ENCODE measurements at places on chromosomes 2 and 18. TPM values are rescaled to one million over a fixed set of nuclear protein-coding genes. Genes with fewer than 3 reads are reported as not detected.

- peak; percentile 7 for DNase-seq
Measured at GRCh38 chr18:711310-711656, 1.1 kb downstream of the ENOSF1 start.

- DNase-seq: no peak
Measured at GRCh38 chr2:43125090-43125998, 101.1 kb downstream of the ZFP36L2 start.

DNA sequence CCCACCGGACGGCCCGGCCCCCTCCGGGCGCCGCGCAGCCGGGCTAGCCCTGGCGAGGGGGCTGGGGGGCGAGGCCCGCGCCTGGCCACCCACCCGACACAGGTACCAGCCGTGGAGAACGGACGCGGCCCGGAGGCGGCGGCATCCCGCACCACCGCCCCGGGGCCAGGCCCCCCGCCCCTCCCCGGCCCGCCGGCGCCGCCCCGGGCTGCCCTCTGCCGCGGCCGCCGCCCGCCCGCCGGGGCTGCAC is 405 bp downstream of the SOS1 start:
- no peak for DNase-seq

GRCh38 chr2:127411653-127412369 is 6.4 kb upstream of the PROC start:
- DNase-seq: no peak

GRCh38 chr2:120720231-120720630 is 15.4 kb upstream of the GLI2 start:
- peak; percentile 21 for DNase-seq

ZNF24 gene
- total RNA-seq: 44.6 TPM

DNA sequence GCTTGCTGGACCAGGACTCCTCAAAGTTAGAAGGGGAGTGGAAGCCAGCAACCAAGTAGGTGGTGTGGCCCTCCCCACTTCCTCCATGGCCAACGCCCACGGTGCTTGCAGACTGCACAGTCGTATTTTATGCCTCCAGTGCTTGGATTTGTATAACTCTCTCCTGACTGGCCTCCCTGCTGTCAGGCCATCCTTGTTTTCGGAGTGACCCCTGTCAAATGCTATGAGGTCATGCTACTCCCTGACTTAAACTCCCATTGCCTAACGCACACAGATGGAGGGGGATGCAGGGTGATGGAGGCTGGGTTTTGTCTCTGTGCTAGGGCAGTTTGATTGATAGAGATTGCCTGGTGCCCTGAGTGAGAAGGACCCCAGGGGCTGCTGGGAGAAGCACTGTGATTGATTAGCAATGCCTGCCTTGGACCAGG is 36.1 kb downstream of the GLI2 start:
- no peak for DNase-seq

GRCh38 chr2:44358503-44358902 is 2.8 kb downstream of the PREPL start:
- DNase-seq: peak; percentile 30

ANKRD23 gene
- 3.7 TPM for total RNA-seq

- no peak for DNase-seq
Measured at GRCh38 chr2:98242003-98242402, 104.3 kb upstream of the CNGA3 start.

DNA sequence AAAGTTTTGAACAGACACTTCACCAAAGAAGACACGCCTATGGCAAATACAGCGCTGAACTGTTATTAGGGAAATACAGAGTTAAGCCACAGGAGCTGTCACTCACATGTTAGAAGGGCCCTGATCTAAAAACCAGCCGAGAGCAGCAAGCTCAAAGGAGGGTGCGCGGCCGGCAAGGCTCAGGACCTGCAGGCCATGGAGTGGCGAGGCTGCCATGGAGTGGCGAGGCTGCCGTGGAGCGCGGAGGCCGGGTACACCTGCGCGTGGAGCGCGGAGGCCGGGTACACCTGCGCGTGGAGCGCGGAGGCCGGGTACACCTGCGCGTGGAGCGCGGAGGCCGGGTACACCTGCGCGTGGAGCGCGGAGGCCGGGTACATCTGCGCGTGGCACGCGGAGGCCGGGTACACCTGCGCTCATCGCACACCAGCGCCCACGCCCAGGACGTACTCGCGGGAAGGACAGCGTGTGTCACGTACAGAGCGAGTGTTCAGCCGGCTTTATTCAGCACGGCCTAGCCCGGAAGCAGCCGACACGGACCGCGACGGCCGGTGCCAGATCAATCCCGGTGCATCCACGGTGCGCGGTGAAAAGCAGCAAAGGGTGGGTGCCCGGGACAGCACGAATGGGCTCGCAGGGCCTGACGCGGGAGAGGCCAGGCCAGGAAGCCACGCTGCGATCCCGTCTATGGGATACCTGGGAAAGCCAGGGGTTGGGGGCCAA is 68.8 kb downstream of the SLC66A2 start:
- no peak for DNase-seq

DNA sequence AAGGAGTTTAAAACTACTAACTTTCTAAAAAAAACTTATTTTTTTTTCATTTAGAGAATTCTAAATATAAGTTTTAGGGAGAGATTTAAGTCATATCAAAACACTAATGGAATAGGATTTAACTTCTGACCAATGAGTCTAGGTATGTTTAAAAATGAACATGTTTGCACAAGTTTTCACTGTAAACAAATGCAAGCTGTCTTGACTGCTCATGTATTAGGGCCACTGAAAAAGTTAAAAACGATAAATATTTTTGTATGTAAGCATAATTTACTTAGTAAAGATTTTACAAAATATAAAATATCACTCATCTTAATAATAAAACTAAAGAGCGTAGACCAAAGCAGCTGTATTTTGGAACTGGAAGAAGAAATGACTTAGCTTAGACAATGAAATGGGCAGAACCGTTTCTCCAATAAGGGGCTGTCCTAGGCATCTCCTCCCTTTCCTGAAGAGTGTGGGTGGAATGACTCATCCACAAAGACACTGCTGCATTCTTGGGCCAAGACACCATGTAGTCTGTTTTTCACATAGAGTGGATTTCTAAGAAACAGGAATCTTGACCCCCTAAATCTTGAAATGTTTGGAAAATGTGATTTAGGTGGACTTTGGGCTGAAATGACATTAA is 118.8 kb downstream of the MEP1B start:
- no peak for DNase-seq

NR4A2 gene
- total RNA-seq: 9.7 TPM

- no peak for DNase-seq
Measured at GRCh38 chr2:222523783-222524544, 99.6 kb downstream of the SGPP2 start.

DNA sequence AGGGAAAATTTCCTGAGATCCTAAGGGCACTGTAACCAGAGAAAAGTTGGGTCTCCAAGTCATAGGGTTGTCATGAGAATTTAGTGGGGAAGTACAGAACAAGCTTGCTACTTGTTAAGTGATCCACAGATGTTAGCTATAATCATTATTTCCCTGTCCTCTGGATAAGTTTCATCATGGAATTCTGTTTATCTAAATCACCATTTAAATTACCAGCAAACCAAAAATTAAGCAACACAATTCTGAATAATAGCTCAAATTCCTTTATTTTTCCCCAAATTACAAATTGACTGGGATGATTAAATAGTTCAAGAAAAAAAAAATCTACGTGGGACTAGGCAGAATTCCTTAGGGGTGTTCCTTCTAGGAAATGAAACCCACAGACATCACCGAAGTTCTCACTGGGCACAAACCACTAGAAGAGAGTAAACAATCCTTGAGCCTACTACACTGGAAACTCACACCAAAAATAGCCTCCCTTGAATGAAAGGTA is 159.5 kb downstream of the COL6A3 start:
- no peak for DNase-seq

DNA sequence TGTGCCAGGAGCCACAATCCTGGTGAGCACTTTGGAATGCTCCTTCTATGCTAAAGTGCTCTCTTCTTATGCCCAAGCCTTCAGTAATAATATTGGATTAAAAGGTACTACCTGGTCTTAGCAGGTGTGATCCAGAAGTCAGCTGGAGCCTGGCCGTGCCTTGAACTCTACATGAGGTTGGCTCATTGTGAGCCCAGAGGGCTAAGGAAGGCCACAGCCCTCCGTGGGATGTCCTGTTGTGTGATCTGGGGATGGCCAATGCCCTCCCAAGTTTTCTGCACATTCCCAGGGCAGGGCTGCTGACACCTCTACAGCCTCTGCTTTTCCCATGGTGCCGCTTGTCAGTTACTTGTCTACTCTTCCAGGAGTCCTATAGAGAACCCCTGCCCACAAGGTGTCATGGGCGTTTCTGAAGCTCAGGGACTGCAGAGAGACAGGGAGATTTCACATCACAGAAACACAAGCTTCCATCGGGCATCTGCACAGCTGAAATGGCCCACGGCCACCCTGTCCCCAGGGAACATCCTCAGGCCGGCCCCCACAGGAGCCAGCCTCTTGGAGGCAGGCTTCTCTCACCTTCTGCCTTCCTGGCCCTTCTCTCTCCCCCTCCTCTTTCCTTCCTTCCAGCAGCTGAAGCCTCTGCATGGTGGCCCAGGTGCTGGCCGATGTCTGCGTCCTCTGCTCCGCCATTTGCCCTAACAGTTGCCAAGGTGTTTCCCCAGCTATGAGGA is 27.3 kb upstream of the GPR55 start:
- no peak for DNase-seq

DNA sequence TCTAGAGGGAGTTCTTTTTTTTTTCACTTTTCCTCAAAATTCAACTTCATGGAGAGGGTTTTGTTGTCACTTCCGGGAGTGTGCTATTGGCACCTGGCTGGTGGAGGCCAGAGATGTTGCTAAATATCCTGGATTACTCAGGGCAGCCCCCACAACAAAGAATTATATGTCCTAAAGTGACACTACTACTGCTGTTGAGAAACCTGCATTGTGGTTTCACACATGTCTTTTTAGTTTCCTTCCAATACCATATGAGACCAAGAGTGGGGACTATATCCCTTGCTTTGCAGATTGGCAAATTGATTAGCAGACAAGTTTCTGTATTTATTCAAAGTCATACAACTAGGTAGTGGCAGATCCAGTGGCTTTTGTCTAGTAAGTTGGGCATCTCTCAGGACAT is 826.8 kb downstream of the TRIB2 start:
- DNase-seq: no peak

GRCh38 chr2:120342446-120342845 is 3.5 kb upstream of the INHBB start:
- DNase-seq: no peak

MTLN gene
- total RNA-seq: 43.9 TPM

GRCh38 chr2:216559625-216560156 is 61.0 kb downstream of the RPL37A start:
- no peak for DNase-seq

LYPD6 gene
- not detected for total RNA-seq

MC4R gene
- not detected for total RNA-seq

GRCh38 chr18:80210312-80211083 is 36.8 kb downstream of the PARD6G start:
- DNase-seq: no peak

DNA sequence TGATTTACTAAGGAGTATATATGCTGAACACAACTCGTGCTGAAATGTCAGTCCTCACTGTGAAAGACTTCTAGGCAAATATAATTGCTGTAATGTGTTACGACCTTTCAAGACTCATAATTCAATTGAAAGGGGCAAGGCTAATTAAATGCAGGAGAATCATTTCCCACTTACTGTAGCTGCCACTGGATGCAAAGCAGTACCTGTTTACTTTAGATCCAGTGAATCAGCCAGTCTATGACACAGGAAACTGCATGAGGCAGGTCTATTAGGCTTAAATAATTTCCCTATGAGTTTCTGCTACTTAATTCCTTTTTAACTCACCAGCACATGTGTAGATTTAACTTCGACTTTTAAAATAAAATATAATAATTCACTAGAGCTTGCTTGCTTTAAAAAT is 125.6 kb downstream of the CTNNA2 start:
- no peak for DNase-seq

SLC5A7 gene
- not detected for total RNA-seq

DNA sequence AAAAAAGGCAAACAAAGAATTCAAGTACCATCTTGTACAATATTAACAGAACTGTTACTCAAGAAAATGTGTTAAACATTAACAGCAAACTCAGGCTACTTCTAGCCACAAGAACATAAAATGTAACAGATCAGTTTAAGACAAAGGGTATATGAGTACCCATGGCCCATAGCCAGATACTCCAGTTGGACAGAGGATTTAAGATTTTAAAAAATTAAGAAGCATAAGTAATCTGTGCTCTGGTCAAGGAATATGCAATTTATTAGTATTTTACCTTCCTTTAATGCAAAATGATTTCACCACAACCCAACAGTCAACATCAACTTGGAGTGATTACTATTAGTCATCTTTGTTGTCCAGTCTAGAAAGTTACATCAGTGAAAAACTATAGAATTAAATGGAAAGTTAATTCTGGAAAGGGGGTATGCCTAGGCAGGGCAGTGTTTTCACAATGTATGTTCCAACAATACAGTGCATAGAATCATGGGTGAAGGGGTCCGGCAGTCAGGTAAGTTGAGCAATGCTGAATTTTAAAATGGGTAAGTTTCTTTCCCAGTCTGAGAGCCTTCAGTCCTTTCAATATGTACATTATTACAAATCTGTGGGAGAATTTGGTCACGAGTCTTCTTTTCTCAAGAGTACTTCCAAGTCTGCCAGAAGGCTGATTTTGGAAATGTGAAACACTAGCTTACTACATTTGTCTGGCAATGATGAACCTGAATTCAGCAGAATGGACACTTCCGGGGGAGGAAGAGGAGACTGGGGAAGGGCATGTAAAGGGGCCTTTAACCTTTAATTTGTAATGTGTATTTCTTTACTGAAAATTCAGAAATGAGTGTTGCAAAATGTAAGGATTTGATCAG is 34.5 kb downstream of the SFT2D3 start:
- DNase-seq: no peak

DNA sequence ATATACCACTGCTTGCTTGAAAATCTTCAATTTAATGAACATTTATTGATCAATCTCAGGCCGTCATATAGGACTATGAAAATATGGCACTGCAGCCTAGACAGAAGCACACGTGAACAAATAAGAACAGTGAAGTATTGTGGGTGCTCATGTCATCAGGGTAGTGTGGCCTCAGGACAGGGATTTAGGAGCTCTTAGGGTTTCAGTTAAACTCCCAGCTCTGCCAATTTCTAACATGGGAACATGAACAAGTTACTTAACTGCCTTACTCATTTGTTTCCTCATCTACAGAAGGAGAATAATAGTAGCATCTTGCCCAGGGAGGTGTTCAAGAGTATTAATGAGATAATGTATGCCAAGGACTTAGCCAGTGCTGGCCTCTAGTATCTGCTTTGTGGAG is 146.0 kb upstream of the MAP3K20 start:
- DNase-seq: no peak

GRCh38 chr2:197851451-197851850 is 47.1 kb downstream of the PLCL1 start:
- DNase-seq: no peak

- no peak for DNase-seq
Measured at GRCh38 chr2:25339791-25340180, 1.9 kb downstream of the DNMT3A start.

CNRIP1 gene
- total RNA-seq: not detected

SCTR gene
- not detected for total RNA-seq
